ENCODE measurements at places on chromosomes 7 and 10.

- peak; percentile 85 for DNase-seq
Measured at GRCh38 chr7:22350466-22351328, 6.3 kb downstream of the RAPGEF5 start.

- no peak for DNase-seq
Measured at GRCh38 chr7:135683609-135684008, 21.3 kb downstream of the STMP1 start.

DNA sequence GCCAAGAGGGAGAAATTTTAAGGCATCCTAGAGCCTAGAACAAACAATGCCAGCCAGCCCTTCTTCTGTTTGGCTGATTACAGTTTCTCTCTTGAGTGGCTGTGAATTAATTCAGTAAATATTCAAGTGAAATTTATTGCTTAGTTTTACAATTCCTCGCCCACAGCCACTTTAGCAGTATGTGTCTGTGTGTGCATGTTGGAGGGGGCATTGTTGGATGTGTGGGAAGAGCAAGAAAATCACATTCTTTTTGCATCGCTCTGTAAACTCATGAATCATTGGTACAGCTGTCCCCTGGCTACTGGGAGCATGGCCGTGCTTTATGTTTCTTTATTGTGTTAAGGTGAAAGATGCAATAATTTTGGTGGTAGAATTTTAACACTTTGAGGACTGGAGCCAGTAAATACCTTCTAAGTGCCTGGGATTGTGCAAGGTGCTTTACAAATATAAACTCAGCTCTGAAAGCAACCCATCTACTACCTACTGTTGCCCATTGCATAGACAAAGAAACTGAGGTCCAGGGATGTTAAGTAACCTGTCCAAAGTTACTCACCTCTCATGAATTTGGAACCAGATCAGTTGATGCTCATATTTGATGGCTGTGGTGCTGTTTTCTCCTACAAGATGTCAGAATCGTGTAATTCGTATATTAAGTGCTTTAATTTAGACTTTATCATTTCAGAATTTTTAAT is 89.9 kb upstream of the BTBD16 start:
- DNase-seq: no peak

GRCh38 chr7:135726911-135727673 is 894 bp downstream of the SLC13A4 start:
- no peak for DNase-seq

GRCh38 chr10:89173075-89173474 is 34.0 kb downstream of the CH25H start:
- no peak for DNase-seq

GRCh38 chr10:107847620-107848019 is 683.1 kb upstream of the SORCS1 start:
- DNase-seq: no peak

- DNase-seq: no peak
Measured at GRCh38 chr10:102647443-102648268, 3.4 kb downstream of the TRIM8 start.

DNA sequence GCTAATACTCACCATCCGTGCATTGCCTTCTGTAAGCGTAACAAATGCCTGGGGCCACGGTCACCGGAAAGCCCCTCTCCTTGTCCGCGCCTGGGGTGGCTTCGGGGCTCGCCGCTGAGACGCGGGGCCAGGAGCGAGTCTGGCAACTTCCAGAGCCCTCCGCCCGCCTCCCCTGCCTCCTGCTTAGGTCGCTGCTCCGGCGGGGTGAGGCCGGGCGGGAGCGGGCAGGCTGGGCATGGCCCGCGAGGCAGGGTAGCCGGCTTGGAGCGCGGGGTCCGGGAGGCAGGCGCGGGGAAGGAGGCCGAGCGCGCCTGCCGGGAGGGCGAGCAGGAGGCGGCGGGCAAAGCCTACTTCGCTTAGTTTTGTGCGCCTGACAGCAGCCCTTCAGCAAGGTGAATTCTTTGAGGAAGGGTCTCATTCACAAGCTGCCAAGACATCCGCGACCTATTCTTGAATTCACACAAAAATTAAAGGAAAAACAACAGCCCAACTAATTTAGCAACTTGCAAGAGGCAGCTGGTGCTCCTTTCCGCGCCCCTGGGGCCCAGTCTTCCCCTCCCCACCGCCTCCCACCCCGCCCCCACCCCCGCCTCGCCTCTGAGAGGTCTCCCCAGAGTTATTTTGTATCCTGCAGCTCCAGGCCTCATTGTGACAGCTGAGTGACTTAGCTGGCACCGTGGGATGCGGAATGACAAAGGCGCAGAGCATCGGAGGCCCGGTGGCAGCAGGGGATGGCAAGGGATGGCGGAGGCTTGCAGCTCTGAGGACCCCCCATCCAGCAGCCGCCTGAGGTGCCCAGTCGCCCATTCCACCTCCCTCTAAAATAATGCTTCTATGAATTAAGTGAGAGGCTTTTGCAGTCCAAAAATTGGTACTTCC is 12.8 kb upstream of the KAT6B start:
- no peak for DNase-seq

GRCh38 chr7:155298834-155299534 is 1.3 kb downstream of the INSIG1 start:
- DNase-seq: peak; percentile 95

GRCh38 chr10:94138391-94138790 is 144.7 kb downstream of the PLCE1 start:
- DNase-seq: no peak

- no peak for DNase-seq
Measured at GRCh38 chr7:132376361-132377013, 199.8 kb downstream of the PLXNA4 start.

GRCh38 chr7:102434039-102434486 is 688 bp downstream of the ORAI2 start:
- no peak for DNase-seq

DNA sequence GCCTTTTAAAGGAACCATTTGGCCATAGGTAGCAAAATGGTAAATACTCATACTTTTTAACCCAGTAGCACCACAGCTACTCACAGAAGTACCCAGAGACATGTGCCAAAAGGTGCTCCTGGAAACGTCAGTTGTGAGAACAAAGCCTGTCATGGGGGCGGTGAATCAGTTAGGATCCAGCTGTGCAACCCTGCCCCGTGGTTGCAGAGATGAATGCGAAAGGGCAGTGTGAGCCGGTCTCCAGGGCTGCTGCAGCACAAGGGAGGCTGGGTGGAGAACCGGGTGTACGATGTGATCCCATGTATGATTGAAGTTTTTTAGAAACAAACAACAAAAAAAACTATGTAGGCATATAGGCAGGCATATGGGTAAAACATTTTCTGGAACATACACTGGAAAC is 1.3 kb upstream of the LRRC18 start:
- DNase-seq: no peak

- DNase-seq: no peak
Measured at GRCh38 chr10:77441353-77442166, 196.0 kb downstream of the KCNMA1 start.

- DNase-seq: no peak
Measured at GRCh38 chr10:117968354-117969182, 78.2 kb downstream of the RAB11FIP2 start.

GRCh38 chr7:135377171-135377570 is 132.7 kb downstream of the CNOT4 start:
- no peak for DNase-seq

DNA sequence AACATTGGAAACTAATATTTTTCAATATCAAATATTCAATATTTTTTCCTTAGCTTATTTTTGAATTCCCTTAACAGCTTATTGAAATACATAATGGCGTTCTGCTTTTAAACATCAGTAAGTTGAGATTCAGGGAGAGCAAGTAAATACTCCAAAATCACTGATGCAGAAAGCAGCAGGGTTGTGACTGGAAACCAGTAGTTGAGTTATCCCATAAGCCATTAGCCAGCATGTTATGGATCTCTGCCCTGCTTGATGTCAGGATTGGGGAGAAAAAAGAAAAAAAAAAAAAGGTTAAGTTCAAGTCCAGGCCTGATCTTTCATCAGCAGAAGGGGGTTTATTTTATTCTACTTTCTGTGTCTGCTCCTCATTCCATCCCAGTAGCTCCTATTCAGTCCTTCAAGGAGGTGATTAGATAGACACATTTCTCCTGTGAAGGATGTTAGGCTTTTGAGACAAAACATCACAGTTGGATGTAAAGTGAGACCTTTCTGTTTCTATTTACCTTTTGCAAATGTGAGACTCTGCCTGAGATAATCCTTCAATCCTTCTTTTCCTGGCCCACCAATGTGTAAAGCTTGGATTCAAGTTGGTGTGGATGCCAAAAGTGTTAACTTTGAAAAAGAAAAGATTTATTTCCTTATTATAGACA is 110.9 kb upstream of the HDAC9 start:
- peak; percentile 11 for DNase-seq

- DNase-seq: no peak
Measured at GRCh38 chr10:3224241-3224640, 51.7 kb upstream of the PITRM1 start.

GRCh38 chr10:4736183-4736582 is 89.8 kb upstream of the AKR1E2 start:
- no peak for DNase-seq

- DNase-seq: no peak
Measured at GRCh38 chr10:46019569-46020343, 10.7 kb downstream of the NCOA4 start.

GRCh38 chr7:74453322-74454011 is at the start of gene GTF2IRD1:
Gene GTF2IRD1, plus strand, starts transcription at chr7:74453906. Its CDS starts 54,175 bp downstream, at chr7:74508081.
- DNase-seq: peak; percentile 78
